Activated CD4-positive, alpha-beta T cell treated with anti-CD3 and anti-CD28 coated beads for 36 hours (primary cell): ENCODE measurements at places on chromosomes 12 and 14. TPM values are rescaled to one million over a fixed set of nuclear protein-coding genes. Genes with fewer than 3 reads are reported as not detected.

GTF2A1 gene
- 40.3 TPM for total RNA-seq

DNA sequence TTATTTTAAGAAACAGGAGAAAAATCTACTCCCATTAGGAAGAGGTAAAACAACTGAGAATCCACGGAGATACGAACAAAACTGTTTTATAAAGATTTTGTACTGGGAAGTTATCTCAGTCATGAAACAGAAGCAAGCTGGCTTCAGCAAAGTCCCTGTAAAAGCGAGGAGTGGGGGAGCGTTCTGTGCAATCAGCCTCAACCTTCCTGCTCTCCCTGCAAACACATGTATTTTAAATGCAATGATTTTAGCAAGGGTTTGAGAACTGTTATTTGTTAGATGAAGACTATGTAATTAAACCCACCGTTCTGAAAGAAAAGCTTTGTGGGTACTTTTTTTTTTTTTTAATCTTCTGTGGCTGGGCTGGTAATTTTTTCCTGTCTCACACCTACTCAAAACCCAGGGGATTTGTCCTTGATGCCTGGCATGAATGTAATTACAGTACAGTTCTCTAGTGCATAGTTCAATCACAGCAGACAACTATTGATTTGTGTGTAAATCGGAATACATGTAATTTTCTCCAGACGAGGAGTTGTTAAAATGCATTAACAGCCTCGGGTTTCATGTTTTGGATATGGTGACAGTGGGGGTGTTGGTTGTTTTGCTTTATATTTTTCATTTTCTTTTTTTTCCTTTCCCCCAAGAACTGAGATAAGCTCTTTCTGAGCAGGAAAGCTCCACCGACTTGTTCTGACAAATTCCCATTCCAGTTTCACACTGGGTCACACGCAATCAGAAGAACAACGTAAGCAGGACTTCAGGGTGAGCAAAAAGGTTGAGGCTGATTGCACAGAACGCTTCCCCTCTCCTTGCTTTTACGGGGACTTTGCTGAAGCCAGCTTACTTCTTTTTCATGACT, 153.6 kb downstream of the PHLDA1 start:
- H3K4me3 ChIP-seq: no peak overlapping the region
- H3K36me3 ChIP-seq: no peaks in the 10 kb centered on the region
- no peak for DNase-seq
- peaks cover 27% of the 10 kb centered on the region for H3K27me3 ChIP-seq

KRT71 gene
- total RNA-seq: not detected

DNA sequence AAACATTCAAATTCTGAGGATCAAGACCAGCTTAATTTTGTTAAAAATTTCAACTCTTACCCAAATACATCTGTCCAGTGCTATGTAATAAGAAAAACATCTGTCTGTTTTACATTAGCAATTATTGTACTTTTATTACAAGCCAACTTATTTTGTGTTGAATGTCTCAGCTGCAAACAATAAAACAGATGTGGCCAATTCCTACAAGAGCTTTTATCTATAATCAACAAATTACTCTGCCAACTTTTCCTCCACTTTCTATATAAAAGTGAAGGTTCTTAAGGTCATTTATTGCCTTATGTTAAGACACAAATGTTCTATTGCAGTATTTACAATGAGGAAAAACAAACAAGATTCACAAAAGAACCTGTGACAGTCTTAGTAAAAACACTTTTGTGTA, 72.7 kb downstream of the NOVA1 start:
- H3K36me3 ChIP-seq: no peaks in the 10 kb centered on the region
- DNase-seq: no peak
- no peak overlapping the region for H3K27ac ChIP-seq
- H3K4me3 ChIP-seq: no peak overlapping the region
- no peaks in the 10 kb centered on the region for H3K27me3 ChIP-seq

STON2 gene
- 0.05 TPM for total RNA-seq

GRCh38 chr12:16437281-16437816, 89.9 kb downstream of the MGST1 start:
- H3K4me1 ChIP-seq: no peaks in the 10 kb centered on the region
- no peaks in the 10 kb centered on the region for H3K27me3 ChIP-seq
- H3K4me3 ChIP-seq: no peak overlapping the region
- no peaks in the 10 kb centered on the region for H3K36me3 ChIP-seq
- DNase-seq: no peak
- H3K27ac ChIP-seq: no peak overlapping the region

DNA sequence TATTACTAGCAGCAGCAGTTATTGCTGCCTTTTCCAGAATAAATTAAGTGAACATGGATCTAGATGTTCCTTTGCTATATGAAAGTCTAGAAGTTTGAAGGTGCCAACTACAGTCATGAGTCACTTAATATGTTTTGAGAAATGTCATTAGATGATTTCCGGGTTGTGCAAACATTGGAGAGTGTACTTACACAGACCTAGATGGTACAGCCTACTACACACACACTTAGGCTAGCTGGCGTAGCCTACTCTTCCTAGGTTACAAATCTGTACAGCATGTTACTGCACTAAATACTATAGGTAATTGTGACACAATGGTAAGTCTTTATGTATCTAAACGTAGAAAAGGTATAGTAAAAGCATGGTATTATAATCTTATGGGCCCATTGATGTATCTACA, 368.1 kb downstream of the PDZRN4 start:
- no peaks in the 10 kb centered on the region for H3K4me1 ChIP-seq
- H3K4me3 ChIP-seq: no peak overlapping the region

- H3K4me1 ChIP-seq: no peaks in the 10 kb centered on the region
- H3K27ac ChIP-seq: no peak overlapping the region
- no peaks in the 10 kb centered on the region for H3K36me3 ChIP-seq
- H3K27me3 ChIP-seq: no peaks in the 10 kb centered on the region
- H3K4me3 ChIP-seq: no peak overlapping the region
- DNase-seq: no peak
Measured at GRCh38 chr14:82414853-82415539, 881.3 kb upstream of the SEL1L start.

EML5 gene
- total RNA-seq: 8.1 TPM

DNA sequence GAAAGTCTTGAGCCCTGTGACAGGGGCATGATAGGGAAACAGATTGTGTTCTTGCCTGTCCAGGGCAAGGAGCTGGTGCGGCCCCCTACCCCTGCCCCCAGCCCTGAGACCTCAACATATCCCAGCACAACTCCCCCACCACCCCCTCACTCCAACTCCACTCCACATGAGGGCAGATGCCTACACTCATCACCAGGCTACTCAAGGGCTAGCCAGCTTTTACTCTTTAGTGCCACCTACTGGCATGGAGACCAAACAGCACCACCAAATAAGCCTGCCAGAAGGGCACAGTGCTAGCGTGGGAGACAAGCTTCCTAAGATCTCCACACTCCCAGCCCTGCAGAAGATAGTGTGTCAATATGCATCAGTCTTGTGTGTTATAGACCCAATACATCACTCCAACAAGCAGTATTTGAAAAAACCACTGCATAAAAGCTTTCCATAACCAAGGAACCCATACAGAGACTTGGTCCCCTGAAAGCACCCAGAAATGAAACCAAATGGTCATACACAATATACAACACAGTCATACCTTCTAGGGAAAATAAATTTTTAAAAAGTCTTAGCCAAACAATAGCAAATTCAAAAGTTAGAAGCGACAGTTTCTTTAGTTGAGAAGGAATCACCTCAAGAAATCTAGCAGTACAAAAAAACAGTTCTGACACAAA, 154.4 kb downstream of the KCNK10 start:
- H3K27ac ChIP-seq: no peak overlapping the region
- DNase-seq: peak; percentile 69
- no peaks in the 10 kb centered on the region for H3K36me3 ChIP-seq
- H3K27me3 ChIP-seq: peaks cover 7% of the 10 kb centered on the region

DNA sequence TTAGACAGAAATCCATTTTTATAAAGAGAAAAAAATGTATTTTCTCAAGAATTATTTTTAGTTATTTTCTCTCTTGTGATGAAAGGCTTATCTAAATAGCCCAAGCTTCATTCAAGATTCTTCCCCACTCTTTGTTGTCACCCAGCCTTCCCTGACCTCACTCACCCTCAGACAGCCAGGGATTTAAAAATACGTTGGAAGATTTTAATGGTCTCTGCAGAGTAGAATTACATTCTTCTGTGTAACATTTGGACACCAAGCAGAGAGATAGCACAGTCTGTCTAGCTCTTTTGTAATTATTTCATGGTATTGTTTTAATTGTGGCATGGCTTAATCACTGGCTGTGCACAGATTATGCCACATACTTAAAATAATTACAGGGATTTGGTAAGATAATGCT, 130.3 kb downstream of the IGF1 start:
- no peak overlapping the region for H3K4me3 ChIP-seq
- H3K27ac ChIP-seq: no peak overlapping the region
- DNase-seq: no peak
- H3K4me1 ChIP-seq: no peaks in the 10 kb centered on the region

ENDOU gene
- total RNA-seq: not detected
